ENCODE measurements at places on chromosomes 16 and 17.

DNA sequence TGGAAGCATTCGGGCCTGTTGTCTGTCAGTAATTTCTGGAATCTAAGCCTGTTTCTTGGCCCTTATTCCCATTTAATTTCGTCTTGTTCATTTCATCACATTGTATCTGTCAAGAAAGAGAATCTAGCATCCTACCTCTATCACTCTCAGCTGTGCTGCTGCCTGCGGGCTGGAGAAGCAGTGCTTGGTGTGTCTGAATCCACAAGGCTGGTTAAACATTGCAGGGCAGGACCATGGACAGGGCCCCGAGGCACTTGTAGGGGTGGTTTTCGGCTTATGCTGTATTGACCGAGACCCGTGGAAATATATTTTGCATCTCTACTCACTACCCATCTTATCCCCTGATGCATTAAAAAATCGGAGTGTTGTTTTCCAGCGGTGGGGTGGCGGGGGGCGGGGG is 3.1 kb downstream of the RAB11FIP4 start:
- DNase-seq = peak; percentile 19

GRCh38 chr17:57834146-57834741 is 15.6 kb downstream of the MRPS23 start:
- DNase-seq = no peak

- no peak for DNase-seq
Measured at GRCh38 chr16:85082173-85083050, 29.9 kb downstream of the CIBAR2 start.

DNA sequence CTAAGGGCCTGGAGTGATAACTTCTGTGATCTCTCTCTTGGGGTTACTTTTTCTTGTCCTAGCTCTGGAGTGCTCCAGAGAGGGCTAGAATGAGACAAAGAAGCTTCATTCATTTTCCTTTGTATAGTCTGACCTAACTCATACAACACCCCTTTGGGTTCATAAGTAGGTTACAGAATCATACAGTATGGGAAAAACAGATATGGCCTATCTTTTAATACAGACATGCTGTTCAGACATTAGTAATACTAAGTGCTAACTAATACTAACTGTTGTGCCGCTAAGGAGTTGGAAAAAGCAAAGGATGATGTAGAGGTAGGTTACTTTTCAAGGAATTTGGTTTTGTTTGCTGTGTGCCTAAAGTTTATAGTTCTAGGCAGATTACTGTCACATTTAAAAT is 84.7 kb downstream of the NLK start:
- DNase-seq = no peak

DNA sequence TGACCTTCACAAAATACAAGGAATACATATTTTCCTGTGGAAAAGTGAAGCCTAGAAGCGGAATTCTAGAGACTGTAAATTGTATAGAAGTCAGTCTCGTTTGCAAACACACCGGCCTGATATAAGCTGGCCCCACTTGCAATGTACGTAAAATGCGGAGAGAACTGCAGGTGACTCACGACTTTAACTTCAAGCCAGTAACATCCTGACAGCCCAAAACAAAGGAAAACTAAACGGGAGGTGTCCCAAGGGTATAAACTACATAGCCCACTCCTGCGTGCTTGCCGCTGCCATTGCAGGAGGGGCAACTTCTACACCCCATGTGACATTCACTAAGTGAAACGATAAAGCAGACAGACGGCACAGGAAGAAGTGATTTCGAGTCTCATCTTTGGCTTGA is 101.6 kb downstream of the CYTH1 start:
- DNase-seq = no peak

DNA sequence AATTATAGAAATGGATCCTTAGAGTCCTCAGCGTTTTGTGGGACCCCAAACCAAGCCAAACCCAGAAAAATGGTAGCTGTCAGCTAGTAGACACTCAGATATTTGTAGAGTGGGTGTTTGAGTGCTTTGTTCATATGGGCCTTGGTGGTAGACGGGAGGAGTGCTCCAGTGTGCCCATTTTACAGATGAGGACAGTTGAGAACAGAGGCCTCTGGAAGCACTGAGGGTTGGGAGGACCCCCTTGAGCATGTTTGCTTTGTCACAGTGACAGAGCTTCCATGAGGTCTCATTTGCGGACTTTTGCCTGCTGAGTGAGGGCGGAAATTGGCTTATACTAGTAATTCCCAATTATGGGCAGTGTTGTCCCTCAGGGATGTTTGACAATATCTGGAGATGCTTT is 111.7 kb downstream of the ABCC6 start:
- DNase-seq = no peak

DNA sequence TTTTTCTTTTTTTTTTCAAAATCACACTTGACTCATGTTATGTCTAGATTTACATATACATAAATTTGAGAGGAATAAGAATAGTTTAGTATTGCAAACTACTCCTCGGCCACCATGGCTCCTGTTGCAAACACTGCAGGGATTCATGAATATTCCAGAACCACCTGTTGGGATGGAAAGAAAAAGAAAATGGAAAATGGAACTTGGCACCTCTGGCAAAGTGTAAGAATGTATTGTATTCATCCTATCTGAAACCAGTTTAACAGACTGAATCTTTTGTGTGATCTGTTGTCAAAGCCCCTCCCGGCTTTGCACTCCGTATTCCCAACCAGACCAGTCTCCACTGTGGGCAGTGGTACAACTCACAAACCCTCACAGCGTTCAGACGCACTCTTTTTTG is 124.4 kb downstream of the SPECC1 start:
- no peak for DNase-seq

DNA sequence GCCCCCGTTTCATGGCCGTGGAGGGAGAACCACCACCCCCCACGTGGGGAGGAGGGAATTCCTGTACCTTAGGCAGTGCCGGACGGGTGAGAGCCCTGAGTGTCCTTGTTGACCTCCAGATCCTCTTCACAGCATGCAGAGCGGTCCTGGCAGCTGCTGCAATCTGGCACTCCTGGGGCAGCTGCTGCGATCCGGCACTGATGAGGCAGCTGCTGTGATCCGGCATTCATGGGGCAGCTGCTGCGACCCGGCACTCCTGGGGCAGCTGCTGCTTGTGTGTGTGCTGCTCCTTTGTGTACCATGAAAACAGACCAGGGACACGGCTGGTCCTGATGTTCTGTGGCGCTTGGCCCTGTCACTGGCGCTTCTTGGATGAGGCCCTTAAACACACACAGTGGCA is 12.8 kb downstream of the ZNF778 start:
- DNase-seq = no peak

- DNase-seq = no peak
Measured at GRCh38 chr17:80877729-80878303, 113.8 kb upstream of the CHMP6 start.

DNA sequence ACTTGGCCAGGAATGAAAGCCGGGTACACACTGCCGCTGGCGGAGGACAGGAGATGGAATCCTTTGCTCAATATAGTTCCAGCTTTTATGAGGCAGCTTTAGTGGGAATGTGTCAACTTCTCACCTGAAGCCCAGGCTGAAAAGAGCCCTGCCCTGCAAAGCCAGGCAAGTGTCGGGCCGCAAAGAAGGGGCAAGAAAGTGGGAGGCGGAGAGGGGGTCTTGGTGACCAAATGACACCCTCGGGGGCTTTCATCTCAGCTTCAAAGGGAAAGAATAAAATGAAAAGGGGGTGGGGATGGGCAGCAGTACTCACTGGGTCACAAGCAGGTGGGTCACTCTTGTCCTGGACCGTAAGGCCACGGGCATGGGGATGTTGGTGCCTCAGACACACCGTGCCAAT is 62.9 kb downstream of the C16orf95 start:
- no peak for DNase-seq

DNA sequence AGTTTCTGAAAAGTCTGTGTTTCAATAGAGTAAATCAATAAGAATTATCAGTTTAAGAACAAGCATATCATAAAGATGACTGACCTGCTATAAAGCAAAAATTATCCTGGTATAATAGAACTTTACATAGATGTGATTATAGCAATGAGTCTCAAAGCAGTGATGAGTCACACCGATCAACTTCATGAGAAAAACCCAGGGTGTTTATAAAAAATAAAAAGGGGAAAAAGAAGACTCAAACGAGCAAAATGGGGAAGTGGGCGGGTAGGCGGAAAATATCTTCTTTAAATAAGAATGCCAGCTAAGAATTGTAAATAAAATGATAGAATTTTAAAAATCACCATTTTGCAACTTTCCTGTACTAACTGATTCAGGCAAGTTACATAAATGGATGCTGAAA is 46.8 kb downstream of the BRIP1 start:
- DNase-seq = no peak

- DNase-seq = no peak
Measured at GRCh38 chr17:60160829-60161501, 11.2 kb downstream of the CA4 start.

GRCh38 chr17:74713171-74713755 is 540 bp upstream of the CD300LF start:
- no peak for DNase-seq

- no peak for DNase-seq
Measured at GRCh38 chr17:2393954-2394749, 6.7 kb downstream of the MNT start.

GRCh38 chr17:64213995-64214811 is 48.9 kb downstream of the TEX2 start:
- DNase-seq = no peak

DNA sequence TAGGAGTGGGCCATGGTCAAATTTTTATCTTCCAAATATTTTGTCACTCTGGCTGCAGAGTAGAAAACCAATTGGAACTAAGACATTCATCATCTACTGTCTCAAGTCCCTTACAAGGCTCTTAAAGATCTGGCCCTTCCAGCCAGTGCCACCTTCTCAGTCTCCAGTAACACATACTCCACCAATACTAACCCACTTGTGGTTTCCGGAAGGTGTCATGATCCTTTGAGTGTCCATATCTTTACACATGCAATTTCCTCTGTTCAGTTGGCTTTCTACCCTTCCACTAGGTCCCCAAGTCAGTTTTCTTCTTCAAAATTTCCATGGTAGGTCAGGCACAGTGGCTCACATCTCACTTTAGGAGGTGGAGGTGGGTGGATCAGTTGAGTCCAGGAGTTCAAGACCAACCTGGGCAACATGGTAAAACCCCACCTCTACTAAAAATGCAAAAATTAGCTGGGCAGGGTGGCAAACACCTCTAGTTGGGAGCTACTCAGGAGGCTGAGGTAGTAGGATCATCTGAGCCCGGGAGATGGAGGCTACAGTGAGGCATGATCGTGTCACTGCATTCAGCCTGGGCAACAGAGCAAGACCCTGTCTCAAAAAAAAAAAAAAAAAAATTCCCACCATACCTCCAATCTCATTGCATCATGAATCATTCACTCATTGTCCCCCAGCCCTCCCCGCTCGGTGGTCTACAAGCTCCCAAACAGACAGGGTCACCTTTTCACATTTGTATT is 6.0 kb upstream of the GRB2 start:
- DNase-seq = no peak

GRCh38 chr16:4015275-4016004 is 100.8 kb downstream of the ADCY9 start:
- DNase-seq = no peak

- DNase-seq = no peak
Measured at GRCh38 chr17:30352240-30352814, 18.5 kb upstream of the TMIGD1 start.

GRCh38 chr17:50234581-50234980 is 33.1 kb upstream of the COL1A1 start:
- no peak for DNase-seq

All from CD4-positive, alpha-beta T cell treated with Interleukin-10 for 1 hour (primary cell).